Coronary artery (tissue), 2 donors: ENCODE measurements at places on chromosomes 12 and 14.

- DNase-seq = no peak
Measured at GRCh38 chr14:77219591-77219990, 38.0 kb downstream of the TMEM63C start.

DNA sequence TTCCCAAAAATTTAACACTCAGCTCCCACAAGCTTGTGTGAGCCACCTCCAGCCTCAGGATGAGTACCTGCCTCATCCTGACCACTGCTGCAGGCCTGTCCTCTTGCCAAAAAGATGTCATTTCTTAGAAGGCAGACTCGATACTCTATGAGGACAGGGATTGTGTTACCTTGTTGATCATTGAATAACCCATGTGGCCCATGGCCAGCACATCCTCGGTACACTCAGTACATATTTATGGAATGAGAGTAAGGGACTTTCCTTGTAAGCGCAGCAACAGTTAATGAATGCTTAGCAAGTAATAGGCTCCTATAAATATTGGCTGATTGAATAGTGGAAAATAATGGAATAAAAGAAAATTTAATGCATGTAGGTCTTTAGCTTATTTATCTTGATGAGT is 15.3 kb upstream of the DGLUCY start:
- no peak for DNase-seq

GRCh38 chr12:71426300-71427047 is 13.1 kb upstream of the LGR5 start:
- no peak for DNase-seq

DNA sequence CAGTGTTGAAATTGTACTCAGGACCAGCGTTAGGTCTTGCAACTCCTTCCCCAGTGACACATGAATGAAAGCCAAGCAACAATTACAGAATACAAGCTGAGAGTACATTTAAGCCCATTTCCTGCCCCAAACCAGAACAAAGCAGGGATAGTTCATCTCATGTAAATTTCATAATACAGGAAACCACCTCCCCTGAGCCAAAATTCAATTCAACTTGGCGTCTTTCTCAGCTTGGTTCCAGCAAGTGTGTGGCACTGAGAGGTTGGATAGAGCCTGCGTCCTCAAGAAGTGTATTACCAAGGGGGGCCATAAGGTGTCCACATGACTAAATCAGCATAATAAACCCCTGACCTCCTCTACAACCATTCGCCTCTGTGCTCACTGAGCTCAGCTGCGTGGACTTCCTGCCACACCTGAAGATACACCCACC is 278.9 kb upstream of the CRY1 start:
- DNase-seq = no peak

DNA sequence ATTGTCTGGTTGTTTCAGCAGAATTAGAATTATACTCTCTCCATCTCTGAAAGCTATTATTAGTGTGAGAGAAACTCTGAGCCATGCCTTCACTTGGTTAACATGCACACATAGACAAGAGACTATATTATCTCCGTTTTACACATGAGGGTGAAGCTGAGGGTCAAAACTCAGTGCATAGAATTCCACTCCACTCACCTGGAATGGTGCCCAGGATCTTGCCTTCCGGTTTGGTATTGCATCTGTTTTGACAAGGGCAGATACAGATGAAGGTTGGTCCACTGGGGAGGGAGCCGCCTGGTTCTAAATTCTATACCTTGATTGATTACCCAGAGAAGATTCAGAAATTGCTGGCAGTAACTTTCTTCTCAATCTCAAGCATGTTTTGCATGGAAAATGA is 149.5 kb upstream of the PELI2 start:
- no peak for DNase-seq

DNA sequence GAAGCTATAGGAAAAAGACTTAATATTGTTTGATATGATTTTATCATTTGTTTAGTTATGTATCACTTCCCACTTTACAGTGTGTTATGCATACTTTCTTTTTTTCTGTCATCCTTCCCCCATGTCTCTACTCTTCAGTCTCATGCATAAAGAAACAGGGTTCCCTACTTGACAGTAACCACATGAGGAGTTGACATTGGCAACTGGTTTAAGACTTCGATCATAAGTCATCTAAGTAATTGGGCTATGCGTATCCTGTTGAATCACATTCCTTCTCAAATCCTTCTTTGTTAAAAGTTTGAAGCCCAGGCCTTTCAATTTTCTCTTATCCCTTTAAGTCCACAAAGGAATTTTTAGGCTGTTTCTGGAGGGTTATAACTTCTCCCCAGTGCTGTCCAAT is 358.7 kb downstream of the RAD51B start:
- DNase-seq = no peak

- DNase-seq = no peak
Measured at GRCh38 chr14:77882098-77882497, 82.2 kb downstream of the ADCK1 start.

DNA sequence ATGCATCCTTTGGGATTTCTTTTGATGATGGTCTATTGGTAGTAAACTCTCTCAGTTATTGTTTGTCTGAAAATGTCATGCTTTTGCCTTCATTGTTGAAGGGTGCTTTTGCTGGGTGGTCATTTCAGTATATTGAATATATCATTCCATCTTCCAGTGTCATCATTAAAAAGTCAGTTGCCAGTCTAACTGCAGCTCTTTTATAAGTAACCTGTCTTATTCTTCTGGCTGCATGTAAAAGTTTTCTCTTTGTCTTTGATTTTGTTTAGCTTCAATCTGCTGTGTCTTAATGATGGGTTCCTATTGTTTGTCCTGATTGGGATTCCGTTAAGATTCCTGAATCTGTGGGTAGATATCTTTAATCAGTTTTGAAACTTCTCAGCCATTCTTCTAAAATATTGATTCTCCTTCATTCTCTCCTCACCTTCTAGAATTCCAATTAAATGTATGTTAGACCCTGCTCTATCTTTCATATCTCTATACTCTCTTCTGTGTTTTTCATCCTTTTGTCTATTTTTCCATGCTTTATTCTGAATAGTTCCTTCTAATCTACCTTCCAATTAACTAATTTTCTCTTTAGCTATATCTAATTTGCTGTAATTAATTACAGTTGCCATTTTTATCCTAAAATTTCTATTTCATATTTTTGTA is 6.4 kb downstream of the OAS1 start:
- DNase-seq = no peak

DNA sequence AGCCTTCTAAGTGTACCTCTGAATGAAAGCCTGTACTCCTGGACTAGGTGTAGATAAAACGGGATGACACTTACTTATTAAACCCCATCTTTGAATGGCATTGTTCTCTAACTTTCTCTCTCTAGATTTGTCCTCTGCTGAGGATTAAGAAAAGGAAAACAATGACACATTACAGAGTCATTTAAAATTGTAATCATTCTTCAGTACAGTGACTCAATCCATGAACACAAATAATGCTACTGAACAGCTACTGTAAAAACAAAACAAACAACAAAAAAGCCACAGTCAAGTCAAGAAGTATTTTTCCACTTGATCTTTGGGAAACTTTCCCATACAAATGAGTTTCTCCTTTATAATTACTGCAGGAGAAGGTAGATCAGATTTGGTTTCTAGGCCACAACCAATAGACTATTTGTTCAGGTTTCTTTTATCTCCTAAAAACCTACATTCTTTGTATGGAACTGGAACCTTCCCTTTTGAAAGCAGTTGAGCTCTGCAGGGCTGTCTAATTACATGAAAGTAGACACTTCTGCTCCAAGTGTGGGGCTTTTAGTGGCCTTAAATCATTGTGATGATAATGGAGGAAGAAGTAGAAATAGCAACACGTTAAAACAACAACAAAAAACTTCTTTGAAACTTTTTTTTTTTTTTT is 219.1 kb downstream of the ESR2 start:
- DNase-seq = no peak

DNA sequence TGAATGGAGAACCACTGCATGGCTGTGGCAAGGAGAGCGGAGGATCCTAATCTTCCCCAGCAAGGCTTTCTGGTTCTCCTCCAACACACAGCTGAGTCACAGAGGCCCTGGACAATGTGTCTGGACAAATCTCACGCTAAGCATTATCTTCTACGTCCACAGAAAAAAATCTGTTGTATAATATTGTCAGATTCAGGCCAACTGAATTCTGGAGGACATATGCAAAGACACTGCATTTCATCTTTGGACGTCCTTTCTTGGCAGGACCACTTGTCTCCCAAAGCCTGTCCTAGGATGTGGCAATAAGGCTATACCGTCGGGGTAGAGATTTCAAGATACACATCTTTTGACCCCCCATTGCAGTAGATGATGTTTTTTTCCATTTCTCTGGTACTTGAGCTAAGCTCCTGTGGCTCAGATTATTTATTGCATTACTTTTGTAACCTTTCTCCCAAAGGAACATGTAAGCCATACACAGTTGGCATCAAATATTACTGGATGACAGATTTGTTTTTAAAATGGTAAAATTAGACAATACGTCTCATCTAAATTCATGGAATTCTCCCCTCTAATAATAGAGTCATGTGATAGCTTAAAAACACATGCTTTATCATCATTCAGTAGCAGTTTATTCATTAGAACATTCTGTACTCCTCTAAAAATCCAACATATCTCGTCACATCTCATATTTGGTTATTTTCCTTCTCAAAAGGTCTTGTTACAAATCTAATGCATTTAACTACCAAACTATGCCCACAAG is 19.4 kb downstream of the LMO3 start:
- no peak for DNase-seq
